ENCODE measurements at places on chromosomes 1 and 21. TPM values are rescaled to one million over a fixed set of nuclear protein-coding genes. Genes with fewer than 3 reads are reported as not detected.

Gene LRRC47
- total RNA-seq = 38.7 TPM

Gene MRPL39
- 78.4 TPM for total RNA-seq

Gene ITLN2
- total RNA-seq = not detected

Gene LY9
- 10.0 TPM for total RNA-seq

Gene PGLYRP4
- total RNA-seq = 0.09 TPM

Gene KRTAP19-1
- total RNA-seq = not detected

Gene SH2D5
- total RNA-seq = 0.32 TPM

Gene CFAP410
- total RNA-seq = 7.3 TPM

Gene SLC9C2
- total RNA-seq = not detected

Gene OPTC
- total RNA-seq = not detected

Gene RHCE
- 1.0 TPM for total RNA-seq

Gene S100A16
- not detected for total RNA-seq

Gene USP48
- total RNA-seq = 81.5 TPM

Gene SELENBP1
- not detected for total RNA-seq

Gene TRABD2B
- total RNA-seq = not detected

Gene DYNLT4
- 0.32 TPM for total RNA-seq

Gene ALDH9A1
- total RNA-seq = 29.0 TPM

Gene NUDT4B
- 0.46 TPM for total RNA-seq

Gene TMEM200B
- total RNA-seq = 1.1 TPM

Gene SLFNL1
- 0.14 TPM for total RNA-seq

Gene ADORA3
- 0.16 TPM for total RNA-seq

Gene CHAF1B
- 36.3 TPM for total RNA-seq

Gene OR2L8
- total RNA-seq = not detected

Gene CFHR5
- total RNA-seq = not detected

Gene LHX8
- not detected for total RNA-seq

Gene KRTAP10-9
- total RNA-seq = not detected

Gene BARHL2
- not detected for total RNA-seq

Gene GPATCH3
- total RNA-seq = 7.0 TPM

Gene TMEM240
- total RNA-seq = 0.42 TPM

Gene CD84
- 17.8 TPM for total RNA-seq

Gene PGLYRP3
- total RNA-seq = not detected

Gene PRAMEF18
- total RNA-seq = not detected

Gene KCNJ9
- 0.05 TPM for total RNA-seq

Gene FASLG
- 3.6 TPM for total RNA-seq

Gene LAD1
- not detected for total RNA-seq

Gene SEMA4A
- total RNA-seq = 53.3 TPM

Gene DCST1
- total RNA-seq = not detected

Gene S100A9
- total RNA-seq = not detected

Gene RGSL1
- not detected for total RNA-seq

Gene OR2AK2
- total RNA-seq = not detected

Gene FAM78B
- 0.51 TPM for total RNA-seq

Gene LINGO4
- 0.09 TPM for total RNA-seq

Gene RIPK4
- total RNA-seq = 0.56 TPM

Gene IGSF5
- total RNA-seq = not detected

Gene IGSF8
- total RNA-seq = 33.8 TPM

Gene ZNF683
- total RNA-seq = not detected

Gene MRPL55
- 51.0 TPM for total RNA-seq

Gene FAM151A
- total RNA-seq = not detected

Gene RBM11
- 5.1 TPM for total RNA-seq

Gene LIN28A
- not detected for total RNA-seq

Gene H3-3A
- total RNA-seq = 275 TPM

All from activated CD4-positive, alpha-beta T cell treated with anti-CD3 and anti-CD28 coated beads for 36 hours (primary cell).